ENCODE measurements at places on chromosomes 4 and X.

GRCh38 chrX:16687514-16687913 lies 25.0 kb downstream of the CTPS2 start:
- DNase-seq, result no peak

- no peak for DNase-seq
Observed at GRCh38 chr4:184282895-184283654, 65.4 kb upstream of the ENPP6 start.

DNA sequence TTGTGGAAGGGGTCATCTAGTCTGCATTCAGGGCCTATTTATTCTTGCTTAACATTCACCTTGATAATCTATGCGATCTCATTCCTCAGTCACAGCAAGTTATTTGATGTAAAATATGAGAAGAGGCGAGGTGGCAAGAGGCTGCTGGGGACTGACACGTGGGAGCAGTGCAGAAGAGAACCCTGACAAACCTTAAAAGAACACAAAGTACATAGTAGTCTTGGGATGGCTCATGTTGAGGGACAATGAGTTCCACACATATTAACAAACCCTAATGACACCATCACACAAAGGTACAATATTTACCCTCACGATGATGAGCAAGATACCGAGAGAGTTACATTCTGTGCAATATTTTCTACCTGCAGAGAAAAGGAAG lies 57.5 kb downstream of the MAML3 start:
- DNase-seq, result no peak

DNA sequence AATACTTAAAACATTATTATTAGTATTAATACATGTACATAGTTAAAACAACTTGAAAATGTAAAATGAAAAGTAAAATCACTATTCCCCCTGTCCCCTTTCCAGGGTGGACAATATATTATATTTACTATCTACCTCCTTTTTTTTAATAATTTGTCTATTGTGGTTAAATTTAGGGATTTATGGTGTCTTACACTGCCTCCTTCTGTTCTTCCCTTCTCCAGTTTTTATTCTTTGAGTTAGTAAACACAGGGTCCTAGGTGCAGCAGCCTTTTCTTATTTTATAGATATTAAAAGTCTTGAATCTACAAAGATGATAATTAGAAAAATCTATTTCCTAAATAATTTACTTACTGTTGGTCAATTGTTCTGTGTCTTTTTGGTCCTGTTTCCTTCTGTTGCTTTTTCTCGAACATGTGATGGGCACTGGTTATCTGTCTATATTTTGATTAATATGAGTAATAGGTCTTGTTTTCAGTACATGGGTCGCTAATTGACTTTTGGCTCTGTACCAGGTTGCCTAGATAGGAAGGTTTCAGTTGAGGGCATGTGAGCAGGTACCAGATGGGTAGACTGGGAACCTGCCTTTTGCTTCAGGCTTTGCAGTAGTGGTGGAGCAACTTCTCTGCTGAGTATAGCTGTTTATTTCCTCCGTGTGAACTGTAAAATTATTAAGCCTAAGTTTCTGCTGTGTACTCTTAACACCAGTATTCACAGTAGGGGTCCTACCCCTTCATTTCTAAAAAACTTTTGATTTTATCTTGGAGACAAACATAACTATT lies 1.1 kb downstream of the NUDT9 start:
- DNase-seq, result no peak

DNA sequence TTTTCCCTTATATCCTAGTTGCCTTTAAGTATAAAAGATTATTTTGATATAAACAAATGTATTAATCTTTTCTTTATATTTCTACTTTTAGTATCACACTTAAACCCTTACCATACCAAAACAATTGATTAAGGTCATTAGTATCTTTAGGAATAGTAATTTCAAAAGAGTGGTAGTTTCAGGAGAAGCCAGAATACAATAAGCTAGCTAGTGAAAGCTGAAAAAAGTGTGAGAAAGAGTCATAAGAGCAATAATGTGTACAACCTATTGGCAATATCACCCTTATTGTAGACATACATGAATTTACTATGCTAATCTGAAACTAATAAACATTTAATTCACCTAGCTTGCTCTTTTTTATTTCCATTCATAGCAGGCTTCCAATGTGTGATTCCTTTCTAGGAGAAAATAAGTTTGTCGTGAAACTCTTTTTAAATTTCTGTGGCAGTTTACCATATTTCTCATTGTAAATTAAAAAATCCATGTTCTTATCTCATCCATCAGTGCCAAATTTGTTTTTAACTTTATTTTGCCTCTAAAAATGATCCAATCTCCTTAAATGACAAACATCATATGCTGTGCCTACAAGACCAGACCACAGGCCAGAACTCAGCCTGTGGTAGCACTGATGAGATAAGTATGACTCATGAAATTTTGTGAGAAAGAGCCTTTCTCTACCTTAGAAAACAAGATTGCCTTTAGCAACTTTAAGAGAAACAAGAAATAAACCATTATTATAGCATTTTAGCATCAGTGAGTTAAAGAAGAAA lies 8.1 kb downstream of the NEK1 start:
- DNase-seq, result no peak

DNA sequence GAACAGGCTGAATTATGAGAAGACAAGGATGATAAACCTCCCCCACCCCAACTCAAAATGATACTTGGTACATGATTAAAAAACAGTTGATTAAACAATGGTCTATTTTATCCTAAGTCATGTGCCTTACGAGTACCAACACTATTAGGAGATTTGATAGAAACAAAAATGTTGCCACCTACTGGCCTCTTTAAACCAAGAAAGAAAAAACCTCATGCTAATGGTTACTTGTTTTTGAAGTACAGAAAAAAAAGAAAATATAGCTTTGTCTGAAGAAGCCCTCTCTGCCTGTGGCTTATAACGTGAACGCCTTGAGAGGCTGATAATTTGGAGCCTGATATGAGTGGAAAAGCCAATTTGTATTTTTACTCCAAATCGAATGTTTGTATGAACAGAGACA lies 538.2 kb downstream of the DMD start:
- no peak for DNase-seq

DNA sequence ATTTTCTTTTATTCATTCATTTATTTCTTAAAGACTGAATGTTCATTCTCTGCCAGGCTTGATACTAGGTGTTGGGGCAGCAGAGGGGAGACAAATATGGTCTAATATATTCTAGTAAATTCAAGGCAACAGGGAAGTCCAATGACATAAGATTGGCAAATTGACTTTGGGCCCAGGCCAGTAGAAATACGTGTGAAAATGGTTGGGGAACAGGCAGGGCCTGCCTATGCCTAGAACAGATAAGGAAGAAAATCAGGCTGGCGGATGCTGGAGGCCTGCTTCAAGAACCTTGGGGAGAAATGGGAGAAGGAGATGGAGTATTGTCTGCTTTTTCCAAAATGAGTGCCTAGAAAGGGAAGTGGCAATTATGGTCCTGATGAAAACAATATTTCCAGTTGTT lies 108.6 kb downstream of the RTL5 start:
- no peak for DNase-seq

DNA sequence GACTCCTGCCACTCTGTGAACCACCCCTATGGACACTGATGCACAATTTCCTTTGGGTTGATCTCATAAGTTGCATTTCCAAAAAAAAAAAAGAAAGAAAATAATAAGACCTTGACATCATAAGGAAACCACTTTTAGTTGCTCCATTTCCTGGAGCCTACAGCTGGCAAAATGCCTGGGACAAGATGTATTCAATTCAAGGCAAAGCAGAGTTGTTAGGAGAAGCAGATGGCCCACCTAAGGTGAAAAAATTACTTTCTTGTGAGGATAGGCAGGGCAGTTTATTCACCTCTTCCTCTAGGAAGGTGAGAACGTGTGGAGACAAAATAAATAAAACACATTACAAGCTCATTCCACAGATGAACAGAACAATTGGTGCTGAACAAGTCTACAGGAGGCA lies 14.1 kb upstream of the SCRG1 start:
- no peak for DNase-seq

GRCh38 chr4:87130985-87131703 lies 89.3 kb downstream of the KLHL8 start:
- DNase-seq, result no peak

- no peak for DNase-seq
Observed at GRCh38 chr4:128068918-128069317, 7.8 kb downstream of the LARP1B start.

- DNase-seq, result no peak
Observed at GRCh38 chr4:655464-656151, 18.5 kb downstream of the ATP5ME start.

DNA sequence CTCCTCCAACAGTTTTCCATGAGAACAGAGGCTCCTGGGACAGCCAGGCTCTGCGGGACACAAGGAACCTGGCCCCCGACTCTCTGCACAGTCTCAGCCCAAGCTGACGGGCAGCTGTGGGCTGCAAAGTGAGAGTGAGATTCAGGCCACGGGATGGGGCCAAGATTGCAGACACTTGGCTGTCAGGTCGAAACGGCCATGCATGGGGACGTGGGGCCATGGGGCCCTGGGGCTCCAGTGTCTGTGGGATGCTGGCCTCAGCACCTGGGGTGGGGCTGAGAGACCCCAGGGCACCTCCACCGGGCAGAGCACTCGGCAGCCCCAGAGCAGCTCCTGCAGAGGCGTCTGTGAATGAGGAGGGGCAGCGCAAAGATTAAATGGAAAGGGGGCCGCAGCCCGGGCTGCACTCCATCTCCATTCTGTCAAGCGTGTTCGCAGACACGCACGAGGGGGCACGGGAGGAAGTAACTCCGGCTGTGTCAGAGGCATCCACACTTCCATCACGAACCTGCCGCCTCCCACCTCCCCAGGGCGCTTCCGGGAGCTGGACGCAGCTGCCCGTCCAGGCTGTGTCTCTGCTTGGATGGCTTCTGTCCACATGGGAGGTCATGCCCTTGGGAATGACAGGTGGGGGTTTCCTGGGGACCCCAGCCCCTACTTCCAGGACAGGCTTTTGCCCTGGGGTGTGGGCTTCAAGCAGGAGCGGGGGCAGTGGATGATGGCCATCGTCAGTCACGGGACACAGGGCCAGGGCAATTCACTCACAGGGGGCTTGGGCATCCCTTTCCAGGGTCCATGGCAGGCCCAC lies 82.8 kb upstream of the NKX1-1 start:
- DNase-seq, result no peak

DNA sequence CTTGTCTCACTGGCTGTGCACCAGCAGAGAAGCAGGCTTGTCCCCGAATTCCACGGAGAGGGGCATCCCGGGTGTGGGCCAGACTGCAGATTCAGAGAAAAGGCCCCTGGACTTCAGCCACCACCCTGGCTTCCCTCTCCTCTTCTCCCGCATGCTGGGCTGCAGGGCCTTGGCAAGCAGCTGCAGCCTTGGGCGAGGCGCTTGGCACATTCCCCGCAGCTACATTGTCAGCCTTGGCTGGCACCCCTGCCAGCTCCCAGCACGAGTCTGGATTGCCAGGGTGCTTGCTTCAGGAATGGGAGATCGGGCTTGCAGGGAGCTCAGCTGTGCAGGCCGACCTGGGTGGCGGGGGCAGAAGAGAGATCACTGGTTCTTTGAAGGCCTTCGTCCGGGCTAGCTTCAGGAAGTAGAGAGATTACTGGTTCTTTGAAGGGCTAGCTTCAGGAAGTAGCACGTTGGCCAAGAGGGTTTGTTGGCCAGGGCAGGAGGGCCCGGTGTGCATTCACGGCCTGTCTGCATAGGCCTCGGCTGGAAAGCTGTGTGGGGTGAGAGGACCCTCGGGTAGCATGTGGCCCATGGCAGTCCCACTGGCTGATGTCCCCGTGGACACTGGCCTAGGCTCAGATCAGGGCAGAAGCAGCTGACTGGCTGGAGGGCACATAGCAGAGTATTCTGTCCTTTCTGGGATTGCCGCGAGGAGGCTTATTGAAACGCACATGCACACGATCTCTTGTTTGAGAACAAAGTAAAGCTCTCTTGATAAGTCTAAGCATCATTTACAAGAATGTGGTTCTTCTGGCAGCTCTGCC lies 2.7 kb downstream of the ABCD1 start:
- DNase-seq, result no peak

GRCh38 chrX:127963696-127964095 lies 88.5 kb downstream of the ACTRT1 start:
- no peak for DNase-seq

DNA sequence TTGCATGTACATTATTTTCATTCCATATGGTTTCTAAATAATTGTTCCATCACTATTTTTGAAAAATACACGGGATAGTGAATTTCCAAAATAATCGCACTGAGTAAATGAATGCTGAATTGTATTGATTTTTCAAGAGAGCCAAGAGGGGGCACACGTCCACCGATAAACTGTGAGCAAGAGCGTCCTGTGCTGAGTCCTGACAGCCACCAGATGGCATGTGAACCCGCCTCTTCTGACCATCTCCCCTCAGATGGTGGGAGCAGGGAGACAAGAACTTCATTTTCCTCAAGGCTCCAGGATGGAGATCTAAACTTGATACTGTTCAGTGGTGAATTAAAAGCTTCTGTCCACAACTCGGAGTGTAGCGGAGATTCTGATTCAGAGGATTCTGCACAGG lies 30.6 kb upstream of the IL9R start:
- DNase-seq, result no peak

DNA sequence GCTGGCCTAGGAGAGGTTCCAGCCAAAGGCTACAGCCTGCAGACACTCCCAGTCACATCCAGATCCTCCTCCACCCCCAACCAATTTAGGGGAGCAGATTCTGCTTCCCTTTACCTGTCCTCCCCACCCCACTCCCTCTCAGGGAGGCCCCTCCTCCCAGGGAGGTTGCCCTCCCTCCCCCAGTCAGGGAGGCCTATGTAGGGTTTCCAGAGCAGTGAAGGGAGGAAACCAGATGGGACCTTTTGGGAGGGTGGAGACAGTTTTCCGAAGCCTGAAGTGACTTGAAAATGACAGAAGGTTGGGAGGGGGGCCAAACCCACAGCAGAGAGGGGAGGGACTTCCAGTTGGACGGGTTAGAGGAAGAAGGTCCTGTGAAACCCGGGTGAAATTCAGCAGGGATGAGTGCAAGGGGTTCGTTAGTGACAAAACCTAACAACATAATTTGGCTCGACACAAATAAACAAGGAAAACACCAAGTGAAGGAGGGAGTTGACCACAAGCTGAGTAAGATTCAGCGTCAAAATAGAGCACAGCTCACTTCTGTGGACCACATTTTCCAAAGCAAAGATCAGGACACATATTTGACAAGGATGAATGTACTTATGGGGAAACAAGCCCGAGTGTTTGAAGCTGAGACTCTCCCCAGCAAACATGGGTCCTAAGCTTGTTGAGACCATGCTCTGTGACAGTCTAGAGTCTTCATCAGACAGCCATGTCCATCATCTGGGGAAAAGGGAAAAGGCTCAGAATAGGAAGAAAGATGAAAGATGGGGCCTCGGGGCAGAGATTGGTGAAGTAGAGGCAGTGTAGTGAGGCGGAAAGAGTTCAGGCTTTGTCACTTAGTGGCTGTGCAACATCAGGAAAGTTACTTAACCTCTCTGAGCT lies 46.4 kb downstream of the PRPS1 start:
- DNase-seq, result no peak

DNA sequence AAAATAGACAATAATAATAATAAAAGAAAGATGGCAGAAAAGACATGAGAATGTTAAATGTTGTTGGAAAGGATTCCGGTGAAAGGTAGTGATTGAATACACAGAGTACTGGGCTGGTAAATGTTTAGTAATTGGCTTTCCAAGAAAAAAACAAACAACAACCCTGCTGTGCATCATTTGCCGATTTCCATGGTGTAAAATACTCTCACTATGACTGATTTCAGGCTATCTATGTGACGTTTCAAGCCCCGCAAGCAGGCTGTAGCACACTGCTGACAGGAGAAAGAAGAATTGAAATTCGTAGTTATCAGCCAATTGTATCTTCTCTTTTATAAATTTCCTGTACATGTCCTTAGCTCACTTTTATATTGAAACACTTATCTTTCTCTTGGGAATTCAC lies 13.6 kb upstream of the SEPTIN6 start:
- no peak for DNase-seq
